ENCODE measurements at places on chromosomes 2 and 18.

DNA sequence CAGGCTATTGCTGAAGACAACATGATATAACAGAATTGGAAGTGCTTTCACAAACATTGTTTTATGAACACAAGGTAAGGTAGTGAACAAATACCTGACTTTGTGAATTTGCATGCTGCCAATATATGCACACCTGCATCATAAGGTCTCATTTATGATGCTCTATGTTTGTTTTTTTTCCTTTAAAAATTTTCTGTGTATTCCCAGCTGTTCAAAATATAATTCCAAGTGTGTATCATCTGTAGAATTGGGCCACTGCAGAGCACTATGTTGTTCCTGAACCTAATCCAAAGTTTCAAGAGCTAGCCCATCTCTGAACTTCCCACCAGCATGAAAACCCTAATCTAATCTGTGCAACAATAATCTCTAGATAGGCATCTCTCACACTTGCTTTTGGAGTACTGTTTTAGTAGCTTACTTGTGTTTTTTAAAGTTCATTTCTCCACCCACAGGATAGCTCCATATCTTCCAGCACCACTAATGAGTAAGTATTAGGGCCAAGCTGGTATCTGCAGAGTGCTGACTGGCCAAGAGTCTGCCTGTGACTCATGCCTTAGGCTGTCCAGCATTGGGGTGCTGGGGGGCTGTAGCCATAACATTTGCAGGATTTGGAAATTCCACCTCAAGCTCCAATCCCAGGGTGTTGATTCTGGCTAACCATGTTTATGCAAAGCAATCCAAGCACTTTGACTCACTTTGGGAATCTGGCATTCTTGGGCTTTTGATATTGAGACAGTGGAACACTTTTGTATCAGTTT is 208.2 kb upstream of the REV1 start:
- DNase-seq = no peak

DNA sequence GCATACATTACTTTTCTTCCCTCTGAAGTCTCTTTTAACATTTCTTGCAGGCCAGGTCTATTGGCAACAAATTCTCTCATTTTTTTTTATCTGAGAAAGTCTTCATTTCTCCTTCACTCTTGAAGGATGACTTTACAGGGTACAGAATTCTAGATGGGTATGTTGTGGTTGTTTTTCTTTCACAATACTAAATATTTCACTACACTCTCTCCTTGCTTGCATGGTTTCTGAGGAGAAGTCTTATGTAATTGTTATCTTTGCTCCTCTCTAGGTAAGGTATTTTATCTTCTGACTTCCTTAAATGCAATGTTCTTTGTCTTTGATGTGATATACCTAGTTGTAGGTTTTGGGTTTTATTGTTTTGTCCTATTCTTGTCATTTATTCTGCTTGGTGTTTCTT is 371.1 kb downstream of the FIGN start:
- no peak for DNase-seq

GRCh38 chr2:197057959-197058358 is 131.5 kb upstream of the PGAP1 start:
- DNase-seq = no peak

DNA sequence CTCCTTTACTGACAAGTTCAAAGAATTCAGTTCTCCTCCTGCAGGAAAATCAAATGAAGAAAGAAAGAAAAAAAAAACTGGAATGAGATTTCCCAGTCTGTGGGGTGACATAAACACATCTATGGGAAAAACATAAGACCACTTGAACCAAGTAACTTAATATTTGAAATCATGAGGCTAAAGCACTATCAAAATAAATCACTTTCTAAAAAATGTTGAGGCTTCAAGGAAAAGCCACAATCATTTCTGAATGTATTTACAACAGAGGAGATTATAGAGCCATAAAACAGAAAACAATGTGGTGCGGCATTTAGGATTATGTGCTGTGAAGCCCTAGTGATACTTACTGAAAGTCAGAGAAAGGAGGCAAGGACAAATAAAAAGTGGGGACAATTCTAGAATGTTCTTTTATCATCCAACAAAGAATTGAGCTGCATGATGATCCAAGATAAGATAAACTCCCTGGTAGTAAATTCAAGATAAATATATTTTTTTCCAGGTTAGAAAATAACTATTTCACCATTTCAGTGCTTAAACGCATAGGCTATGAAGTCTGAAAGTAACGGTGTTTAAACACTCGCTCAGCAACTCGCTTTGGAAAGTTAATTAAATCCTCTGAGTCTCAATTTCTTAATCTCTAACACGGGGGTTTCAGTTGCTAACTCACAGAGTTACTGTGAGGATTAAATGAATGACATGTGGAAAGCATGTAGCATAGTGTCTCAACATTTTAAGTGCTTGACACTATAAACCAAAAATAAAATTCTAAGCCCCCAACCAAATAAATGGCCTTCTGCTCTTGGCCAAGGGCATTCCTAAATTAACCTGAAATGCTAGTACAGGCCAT is 288.5 kb downstream of the AGPS start:
- no peak for DNase-seq

- DNase-seq = peak; percentile 3
Observed at GRCh38 chr2:197626965-197627625, 48.3 kb downstream of the RFTN2 start.

- no peak for DNase-seq
Observed at GRCh38 chr18:31884020-31884419, 58.9 kb downstream of the TRAPPC8 start.

- no peak for DNase-seq
Observed at GRCh38 chr2:200814917-200815316, 3.2 kb downstream of the BZW1 start.

GRCh38 chr18:49359732-49360444 is 100.6 kb downstream of the DYM start:
- no peak for DNase-seq

- peak; percentile 82 for DNase-seq
Observed at GRCh38 chr2:162840598-162841246, 2.2 kb upstream of the KCNH7 start.

DNA sequence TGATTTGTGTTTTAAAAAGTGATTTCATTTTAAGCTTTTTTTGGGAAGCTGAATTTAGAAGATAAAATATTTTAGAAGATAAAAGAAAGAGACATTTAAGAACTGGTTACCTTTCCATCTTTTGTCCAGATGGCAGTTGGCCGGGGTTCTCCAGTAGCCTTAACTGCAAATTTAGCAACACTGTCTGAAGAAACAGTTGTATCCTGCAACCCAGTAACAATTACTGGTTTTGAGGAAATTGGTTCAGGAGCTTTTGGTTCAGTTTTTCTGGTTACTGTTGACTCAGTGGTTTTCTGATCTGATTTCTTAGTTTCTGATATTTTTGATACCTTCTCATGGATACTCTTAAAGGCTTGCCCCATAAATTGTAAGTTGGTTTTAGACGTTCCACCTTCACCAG is 49.9 kb downstream of the PLEKHA3 start:
- peak; percentile 17 for DNase-seq

- no peak for DNase-seq
Observed at GRCh38 chr18:69978732-69979715, 31.4 kb upstream of the CD226 start.

DNA sequence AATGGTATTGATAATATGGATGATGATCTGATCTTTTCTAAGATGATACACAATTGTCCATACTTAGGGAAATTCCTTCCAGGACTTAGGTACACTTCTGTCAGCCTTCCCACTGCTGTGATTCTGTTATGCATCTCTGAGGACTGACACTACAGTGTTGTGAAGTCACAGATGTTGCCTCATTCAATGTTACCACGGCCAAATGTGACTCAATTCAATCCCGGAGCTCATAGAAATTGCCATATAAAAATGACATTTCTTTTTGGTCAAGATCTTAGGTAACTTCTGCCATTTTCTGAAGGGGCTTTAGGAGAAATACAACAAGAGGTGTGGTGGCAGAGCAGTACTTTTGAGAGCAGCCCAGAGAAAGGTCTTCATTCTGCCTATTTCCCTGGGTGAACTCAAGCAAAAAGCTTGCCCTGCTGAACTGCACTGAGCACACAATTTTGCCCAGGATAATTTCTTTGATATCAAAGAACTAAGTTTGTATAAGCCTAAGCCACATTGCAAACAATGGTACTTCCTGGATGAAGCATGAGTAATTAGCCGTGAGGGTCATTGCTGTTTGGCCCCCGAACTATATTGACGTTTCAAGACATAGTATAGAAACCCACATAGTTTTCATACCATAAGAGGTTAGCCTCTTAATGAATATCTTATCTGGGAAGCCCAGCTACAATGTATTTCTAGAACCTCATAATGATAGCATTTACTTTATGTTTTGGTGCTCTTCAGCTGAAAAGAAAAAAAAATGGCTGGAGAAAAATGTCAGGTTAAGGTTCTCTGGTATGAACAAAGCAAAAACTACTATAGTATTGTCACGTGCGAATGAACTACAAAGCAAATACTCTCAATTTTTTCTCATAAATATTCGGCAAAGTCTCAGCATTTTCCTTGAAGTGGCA is 437.4 kb downstream of the MEIS1 start:
- DNase-seq = no peak

GRCh38 chr2:195734931-195735330 is 77.9 kb downstream of the SLC39A10 start:
- no peak for DNase-seq

- no peak for DNase-seq
Observed at GRCh38 chr18:65761636-65762295, 11.0 kb downstream of the CDH7 start.

- DNase-seq = no peak
Observed at GRCh38 chr2:51695531-51695930, 663.6 kb upstream of the NRXN1 start.

GRCh38 chr2:237113026-237113795 is 27.5 kb downstream of the COPS8 start:
- no peak for DNase-seq

DNA sequence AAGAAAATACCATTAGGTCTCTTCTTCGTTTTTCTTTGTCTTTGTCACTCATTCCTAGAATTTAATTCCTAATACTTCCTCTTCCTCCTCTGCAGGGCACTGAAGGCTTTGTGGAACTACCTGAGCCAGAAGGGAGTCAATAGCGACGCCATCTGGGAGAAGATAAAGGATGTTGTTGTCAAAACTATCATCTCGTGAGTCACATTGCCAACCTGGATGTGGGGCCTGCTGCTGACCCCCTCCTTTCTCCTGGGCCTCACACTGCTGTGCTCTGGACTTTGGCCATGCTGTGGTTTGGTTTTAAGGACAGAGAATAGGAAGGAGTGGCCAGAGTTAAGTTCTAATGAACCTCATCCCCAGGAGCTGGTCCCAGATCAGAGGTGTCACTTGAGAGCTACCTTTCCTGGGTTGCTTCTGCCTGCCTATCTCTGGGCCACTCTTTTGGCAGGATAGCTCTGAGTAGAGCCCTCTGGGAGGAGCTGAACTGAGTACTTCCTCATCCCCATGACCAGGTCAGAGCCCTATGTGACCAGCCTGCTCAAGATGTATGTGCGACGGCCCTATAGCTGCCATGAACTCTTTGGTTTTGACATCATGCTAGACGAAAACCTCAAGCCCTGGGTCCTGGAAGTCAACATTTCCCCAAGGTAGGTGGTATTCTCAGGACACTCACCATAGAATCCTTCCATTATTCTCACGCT is 33.1 kb upstream of the CYP27A1 start:
- DNase-seq = no peak

- no peak for DNase-seq
Observed at GRCh38 chr18:21047126-21047525, 64.5 kb downstream of the ROCK1 start.

DNA sequence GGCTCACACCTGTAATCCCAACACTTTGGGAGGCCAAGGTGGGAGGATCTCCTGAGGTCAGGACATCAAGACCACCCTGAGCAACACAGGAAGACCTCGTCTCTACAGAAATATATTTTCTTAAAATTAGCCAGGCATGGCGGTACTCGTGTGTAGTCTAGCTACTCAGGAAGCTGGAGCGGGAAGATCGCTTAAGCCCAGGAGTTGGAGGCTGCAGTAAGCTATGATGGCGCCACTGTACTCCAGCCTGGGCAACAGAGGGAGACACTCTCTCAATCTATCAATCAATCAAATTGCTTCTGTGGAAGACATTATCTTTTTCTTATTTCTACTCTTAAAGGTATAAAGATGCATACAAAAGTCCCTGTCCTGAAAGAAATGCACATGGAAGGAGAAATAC is 11.3 kb downstream of the FEZ2 start:
- no peak for DNase-seq

DNA sequence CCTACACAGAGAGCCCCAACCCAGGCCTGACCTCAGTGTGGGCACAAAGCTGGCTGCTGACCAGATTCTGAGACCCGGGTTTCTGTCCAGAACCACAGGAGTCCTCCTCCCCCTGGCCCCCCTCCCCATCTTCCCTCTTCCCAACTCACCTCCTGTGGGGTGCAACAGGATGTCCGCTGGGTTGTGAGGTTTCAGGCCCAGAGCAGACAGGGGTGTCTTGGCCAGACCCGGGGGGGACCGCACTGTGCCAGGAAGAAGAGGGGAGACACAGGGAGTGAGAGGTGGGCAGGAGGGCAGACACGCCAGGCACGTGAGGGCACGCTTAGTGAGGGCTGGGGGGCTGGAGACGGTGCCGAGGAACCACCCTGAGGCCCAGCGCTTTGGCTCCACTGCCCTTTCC is 171.5 kb downstream of the TNS1 start:
- no peak for DNase-seq

DNA sequence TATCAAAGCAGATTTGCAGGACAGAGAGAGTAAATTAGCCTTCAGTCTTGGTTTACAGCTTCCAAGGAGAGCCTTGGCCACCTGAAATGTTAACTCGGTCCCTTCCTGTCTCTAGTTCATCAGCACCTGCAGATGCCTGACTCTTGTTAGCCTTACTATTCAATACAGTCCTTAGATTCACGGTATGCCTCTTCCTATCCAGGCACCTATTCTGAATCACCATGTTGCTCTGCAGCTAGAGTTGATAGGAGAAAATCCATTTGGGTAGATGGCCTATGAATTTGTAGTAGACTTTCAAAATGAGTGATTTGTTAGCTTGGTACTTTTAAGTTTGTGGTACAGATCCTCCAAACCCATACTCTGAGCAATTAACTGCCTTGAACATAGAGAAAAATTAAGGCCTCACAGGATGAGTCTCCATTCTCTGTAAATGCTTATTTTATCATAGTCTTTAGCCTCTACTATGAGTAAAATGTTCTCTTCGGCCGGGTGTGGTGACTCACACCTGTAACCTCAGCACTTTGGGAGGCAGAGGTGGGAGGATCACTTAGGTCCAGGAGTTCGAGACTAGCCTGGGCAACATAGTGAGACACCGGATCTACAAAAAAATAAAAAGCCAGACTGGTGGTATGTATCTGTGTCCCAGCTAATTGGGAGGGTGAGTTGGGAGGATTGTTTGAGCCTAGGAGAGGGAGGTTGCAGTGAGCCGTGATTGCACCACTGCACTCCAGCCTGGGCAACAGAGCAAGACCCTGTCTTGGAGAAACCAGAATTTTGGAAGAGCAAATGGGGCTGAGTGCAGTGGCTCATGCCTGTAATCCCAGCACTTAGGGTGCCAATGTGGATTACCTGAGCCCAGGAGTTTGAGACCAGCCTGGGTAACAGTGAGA is 32.9 kb downstream of the PTCD3 start:
- DNase-seq = no peak

Measured in hematopoietic multipotent progenitor cell treated with erythropoietin and hydrocortisone succinate and interleukin-3 and kit ligand, for 6 days (in vitro differentiated cells).